ENCODE measurements at places on chromosomes 7 and 10.

GRCh38 chr10:51377932-51378599 is 303.8 kb downstream of the PRKG1 start:
- DNase-seq = no peak

- DNase-seq = no peak
These were observed 71.5 kb downstream of the ZMIZ1 start for GRCh38 chr10:79140085-79140793.

GRCh38 chr7:106094780-106095179 is 17.3 kb downstream of the SYPL1 start:
- DNase-seq = peak; percentile 51

DNA sequence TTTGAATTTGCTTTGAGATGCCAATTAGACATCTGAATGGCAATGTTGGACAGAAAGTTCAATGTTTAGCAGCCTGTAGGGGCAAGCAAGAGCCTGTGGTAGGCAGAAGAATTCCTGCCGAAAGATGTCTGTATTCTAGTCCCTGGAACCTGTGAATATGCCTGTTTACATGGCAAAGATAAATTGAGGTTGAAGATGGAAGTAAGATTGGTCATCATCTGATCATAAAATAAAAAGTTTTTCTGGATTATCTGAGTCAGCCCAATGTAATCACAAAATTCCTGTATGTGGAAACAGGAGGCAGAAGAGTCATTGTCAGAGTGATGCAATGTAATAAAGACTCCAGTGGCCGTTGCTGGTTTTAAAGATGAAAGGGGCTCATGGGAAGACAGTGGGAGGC is 430.5 kb downstream of the MDFIC start:
- no peak for DNase-seq

DNA sequence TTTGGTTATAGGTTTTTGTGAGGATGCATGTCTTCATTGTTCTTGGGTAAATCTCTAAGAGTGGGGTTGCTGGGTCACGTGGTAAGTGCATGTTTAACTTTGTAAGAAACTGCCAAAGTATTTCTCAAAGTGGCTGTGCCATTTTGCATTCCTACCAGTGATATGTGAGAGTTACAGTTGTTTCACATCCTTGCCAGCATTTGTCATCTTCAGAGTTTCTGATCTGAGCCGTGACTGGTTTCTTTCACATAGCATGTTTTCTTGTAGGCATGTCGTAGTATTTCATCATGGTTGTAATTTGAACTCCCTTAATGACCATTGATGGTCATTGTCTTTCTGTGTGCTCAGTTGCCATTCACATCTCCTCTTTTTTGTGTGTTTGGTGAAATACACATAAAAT is 286.0 kb downstream of the RNLS start:
- no peak for DNase-seq

GRCh38 chr7:2577914-2578680 is 19.3 kb downstream of the IQCE start:
- DNase-seq = no peak
